NCI-H2029 (cell line): ENCODE measurements at places on chromosomes 3 and 15.
A peak's percentile ranks its signal among the peaks of the same experiment; 100 is the strongest.

DNA sequence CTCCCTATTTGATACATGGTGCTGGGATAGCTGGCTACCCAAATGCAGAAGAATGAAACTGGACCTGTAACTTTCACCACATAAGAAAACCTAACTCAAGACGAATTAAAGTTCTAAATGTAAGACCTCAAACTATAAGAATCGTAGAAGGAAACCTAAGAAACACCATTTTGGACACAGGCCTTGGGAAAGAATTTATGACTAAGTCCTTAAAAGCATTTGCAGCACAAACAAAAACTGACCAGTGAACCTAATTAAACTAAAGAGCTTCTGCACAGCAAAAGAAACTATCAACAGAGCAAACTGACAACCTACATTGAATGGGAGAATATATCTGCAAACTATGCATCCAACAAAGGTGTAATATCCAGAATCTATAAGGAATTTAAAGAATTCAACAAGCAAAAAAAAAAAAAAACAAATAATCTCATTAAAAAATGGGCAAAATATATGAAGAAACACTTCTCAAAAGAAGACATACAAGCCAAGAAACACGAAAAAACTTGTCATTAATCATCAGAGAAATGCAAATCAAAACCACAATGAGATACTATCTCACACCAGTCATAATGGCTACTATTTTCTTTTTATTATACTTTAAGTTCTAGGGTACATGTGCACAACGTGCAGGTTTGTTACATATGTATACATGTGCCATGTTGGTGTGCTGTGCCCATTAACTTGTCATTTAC is 37.0 kb downstream of the HDGFL3 start:
- DNase-seq, result no peak

- DNase-seq, result no peak
These were observed 60.4 kb downstream of the CACNA2D2 start for GRCh38 chr3:50442945-50443579.

GRCh38 chr3:62970648-62971047 is 95.4 kb upstream of the CADPS start:
- no peak for DNase-seq

- no peak for DNase-seq
These were observed 36.3 kb upstream of the TSC22D2 start for GRCh38 chr3:150371741-150372254.

GRCh38 chr15:47644722-47645121 is 72.6 kb upstream of the SEMA6D start:
- no peak for DNase-seq

DNA sequence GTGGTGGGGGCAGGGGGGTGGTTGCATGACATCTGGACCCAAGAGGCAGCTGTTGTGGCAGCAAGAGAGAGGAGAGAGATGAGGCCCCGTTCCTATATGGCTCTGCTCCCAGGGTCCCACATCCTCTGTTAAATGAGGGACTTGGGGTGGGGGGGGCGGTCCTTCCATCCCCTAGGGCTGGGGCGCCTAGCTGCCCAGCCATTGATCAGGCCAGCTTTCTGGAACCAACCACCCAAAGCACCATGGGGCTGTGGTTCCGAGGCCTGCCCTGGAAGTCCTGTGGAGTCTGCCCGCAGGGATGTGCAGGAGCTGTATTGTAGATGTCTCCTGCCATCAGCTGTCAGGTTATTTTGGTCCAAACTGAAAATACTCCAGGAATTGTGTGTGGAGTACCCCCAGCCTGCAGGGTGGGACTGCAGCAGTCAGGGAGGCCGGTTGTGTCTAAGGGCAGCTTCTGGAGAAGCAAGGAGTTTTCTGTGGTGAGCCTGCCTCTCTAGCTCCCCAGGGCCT is 5.2 kb downstream of the FURIN start:
- no peak for DNase-seq

DNA sequence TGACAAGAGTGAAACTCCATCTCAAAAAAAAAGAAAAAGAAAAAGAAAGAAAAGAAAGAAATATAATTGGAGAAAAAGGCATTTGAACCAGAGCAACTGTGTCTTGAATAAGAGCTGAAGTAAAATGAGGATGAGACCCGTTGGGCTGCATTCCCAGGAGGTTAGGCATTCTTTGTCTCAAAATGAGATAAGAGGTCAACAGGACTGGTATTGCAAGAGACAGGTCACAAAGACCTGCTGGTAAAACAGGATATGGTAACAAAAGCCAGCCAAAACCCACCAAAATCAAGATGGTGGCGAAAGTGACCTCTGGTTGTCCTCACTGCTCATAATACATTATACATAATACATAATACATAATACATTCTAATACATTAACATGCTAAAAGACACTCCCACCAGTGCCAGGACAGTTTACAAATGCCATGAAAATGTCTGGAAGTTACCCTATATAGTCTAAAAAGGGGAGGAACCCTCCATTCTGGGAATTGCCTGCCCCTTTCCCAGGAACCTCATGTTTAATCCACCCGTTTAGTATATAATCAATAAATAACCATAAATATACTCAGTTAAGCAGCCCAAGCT is 8.6 kb upstream of the TIPIN start:
- DNase-seq, result no peak

DNA sequence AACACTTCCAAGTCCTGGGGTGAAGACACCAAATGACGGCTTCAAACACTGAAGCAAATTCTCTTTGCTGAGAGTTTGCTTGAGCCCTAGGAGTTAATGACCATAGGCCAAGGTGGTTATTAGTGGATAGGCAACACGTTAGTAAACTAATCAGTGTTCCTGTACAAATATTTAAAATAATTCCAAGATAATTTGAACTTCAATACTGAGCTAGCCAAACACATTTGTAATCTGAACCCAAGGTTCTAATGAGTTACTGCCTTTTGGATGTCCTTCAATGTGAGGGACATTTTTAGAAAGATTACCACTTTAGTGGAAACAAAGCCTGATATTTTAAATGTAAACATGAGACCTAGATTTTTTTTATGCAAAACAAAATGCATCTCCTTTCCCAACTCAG is 94.6 kb downstream of the THRB start:
- no peak for DNase-seq

GRCh38 chr15:42832576-42832975 is 88.0 kb downstream of the TTBK2 start:
- no peak for DNase-seq

DNA sequence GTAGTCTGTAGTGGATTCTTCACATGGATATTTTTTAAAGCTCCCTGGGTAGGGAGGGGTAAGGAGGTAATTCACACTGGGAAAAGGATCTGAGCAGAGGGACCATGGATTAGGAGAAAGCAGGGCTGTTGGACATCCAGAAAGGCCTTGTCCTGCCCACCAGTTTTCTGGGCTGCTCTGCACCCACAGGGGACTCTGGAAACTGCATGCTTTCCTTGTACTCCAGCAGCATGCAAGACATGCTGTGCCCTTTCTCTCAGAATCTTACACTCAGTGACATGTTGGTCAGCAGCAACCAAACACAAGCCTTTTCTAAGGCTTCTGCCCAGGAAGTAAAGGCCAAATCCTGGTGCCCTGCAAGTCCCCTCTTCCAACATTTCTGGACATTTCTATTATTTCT is 2.5 kb upstream of the FBN1 start:
- DNase-seq, result no peak

DNA sequence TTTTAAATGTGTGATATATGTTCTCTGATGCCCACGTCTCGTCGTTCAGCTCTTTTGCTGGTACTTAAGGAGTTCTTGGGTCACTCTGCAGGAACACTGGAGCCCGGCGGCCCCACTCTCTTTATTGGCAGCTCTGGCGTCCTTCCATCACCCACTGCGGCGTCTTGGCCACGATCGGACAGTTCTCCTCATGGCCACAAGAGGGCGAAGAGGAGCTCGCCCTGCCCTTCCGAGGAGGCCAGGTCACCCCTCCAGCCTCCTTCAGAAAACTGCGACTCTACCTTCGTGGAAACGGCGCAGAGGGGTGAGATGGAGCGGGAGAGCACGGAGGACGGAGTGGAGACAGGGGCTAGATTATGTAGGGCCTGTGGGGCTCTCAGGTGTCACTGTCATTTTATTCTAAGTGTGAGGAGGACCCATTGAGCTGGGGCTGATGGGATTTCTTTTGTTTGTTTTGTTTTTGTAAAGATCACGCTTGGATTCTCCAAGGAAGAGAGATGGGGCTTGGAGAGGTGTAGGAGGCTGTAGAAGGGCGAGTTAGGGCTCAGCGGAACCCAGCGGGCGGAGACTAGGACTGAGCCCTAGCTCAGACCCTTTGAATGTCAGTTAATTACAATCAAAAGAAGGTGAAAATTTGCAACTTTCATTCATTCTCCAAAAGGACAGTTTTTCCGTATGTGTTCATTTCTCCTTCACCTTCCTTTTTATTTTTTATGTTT is 28.0 kb upstream of the GABRA5 start:
- peak; percentile 10 for DNase-seq

DNA sequence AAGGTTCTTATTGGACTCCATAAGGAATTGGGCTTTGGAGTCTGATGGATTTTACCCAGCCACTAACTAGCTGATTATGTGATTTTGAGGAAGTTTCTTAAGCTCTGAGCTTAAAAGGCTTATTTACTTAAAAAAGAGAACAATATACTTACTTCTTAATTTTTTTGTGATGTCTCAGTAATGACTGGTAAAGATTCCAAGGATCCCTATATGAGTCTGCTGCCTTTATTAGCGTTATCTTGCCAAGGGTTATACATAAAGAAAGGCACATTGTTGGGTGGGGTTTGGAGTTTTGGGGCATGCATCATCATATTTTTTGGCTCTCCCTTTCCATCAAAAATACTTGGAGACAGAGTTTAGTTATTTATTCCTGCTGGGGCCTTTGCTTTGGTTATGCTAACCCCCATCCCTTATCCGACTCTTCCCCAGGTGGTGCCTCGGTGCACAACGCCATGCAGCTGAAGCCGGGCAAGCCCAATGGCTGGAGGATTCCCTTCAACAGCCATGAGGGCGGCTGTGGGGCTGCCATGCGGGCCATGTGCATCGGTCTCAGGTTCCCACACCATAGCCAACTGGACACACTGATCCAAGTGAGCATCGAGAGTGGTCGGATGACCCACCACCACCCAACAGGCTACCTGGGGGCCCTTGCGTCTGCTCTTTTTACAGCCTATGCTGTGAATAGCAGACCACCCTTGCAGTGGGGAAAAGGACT is 6.7 kb downstream of the ADPRH start:
- DNase-seq, result no peak

- DNase-seq, result no peak
These were observed 65.2 kb upstream of the TNIK start for GRCh38 chr3:171525437-171525836.

GRCh38 chr3:10023587-10024310 is 2.5 kb upstream of the FANCD2 start:
- no peak for DNase-seq

DNA sequence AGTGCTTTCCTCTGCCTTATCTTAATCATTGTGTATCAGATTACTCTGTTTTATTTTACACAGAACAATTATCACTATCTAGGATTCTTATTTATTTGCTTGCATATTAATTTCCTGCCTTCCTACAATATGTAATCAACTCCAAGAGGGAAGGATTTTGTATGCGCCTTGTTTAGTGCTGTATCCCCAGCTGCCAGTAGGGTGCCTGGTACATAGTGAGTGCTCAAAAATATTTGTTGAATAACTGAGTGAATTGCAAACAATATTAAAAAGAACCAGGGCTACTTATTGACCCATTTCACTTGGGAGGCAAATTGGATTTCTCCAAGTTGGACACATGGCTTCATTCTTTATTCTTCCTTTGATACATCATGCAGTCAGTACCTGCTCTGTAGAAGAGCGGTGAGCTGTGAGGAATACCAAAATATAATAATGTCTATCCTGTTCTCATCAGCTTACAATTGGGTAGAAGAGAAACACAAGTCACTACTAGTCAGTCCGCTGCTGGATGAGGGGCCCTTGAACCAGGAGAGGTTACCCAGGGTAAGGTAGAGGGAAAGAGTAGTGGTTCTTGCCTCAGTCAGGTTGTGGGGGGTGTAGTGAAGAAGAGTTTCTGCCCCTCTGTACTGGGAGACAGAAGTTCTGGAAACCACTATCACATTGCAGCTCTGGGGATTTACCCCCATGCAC is 233.9 kb upstream of the ZBTB20 start:
- DNase-seq, result no peak

GRCh38 chr15:86494475-86494874 is 414.8 kb downstream of the AGBL1 start:
- no peak for DNase-seq

- DNase-seq, result no peak
These were observed 18.8 kb downstream of the SHF start for GRCh38 chr15:45168751-45169551.

DNA sequence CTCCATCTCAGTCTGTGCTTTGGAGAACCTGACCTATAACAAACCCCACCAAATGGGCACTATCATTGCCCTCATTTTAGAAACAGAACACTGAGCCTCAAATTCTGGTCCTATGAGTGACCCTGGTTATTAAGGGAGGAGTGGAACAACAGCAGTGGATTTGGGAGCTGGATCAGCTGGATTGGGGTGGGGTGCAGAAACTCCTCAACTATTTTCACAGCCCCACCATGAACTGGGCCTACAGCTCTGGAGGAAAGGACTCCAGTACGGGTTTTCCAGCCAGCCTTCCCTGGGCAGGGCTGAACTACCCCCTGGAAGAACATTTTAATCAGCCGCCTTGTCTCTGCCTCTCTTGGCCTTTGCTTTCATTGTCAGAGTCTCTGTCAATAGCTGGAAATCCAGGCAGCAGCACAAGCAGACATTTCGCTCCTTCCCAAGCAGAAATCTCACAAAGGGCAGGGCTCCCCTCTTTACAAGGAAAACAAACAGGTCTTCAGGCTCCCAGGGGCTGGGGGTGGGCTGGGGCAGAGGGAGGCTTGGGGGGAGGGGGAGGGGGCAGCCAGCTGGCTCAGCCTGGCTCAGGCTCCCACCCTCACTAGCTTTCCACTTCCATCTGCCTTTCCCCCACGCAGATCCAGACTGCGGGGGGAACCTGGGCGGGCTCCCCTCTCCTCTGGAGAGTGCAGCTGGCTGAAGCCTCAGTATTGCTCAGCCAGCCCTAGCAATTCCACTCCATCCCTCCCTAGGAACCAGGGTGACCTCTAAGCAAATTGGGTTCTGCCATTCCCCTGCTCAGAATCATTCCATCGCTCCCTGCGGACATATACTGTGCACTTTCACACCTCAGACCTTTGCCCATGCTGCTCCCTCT is 13.7 kb upstream of the TLE3 start:
- DNase-seq, result peak; percentile 27

GRCh38 chr15:81023483-81024264 is 23.0 kb downstream of the TLNRD1 start:
- no peak for DNase-seq

DNA sequence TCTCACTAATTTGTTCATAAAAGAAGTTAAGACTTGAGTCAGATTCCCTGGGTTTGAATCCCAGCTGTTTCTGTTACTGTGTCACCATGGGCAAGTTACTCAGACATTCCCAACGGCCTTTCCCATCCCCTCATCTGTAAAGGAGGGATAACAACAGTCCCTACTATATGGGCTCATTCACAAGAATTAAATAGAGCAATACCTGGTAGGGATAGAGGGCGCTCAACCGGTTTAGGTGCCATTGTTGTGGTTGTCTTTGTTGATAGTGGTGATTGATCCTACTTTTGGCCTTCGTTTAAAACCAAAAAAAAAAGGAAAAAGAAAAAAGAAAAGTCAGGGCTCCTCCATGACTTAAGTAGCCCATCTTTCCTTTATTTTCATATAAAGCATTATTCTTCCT is 563.1 kb downstream of the GRM7 start:
- DNase-seq, result no peak

GRCh38 chr3:47365213-47366153 is 15.3 kb upstream of the PTPN23 start:
- DNase-seq, result peak; percentile 28

GRCh38 chr3:48000212-48000611 is 16.0 kb downstream of the MAP4 start:
- DNase-seq, result no peak
